ENCODE measurements at places on chromosomes 16 and 17.
A peak's percentile ranks its signal among the peaks of the same experiment; 100 is the strongest.

DNA sequence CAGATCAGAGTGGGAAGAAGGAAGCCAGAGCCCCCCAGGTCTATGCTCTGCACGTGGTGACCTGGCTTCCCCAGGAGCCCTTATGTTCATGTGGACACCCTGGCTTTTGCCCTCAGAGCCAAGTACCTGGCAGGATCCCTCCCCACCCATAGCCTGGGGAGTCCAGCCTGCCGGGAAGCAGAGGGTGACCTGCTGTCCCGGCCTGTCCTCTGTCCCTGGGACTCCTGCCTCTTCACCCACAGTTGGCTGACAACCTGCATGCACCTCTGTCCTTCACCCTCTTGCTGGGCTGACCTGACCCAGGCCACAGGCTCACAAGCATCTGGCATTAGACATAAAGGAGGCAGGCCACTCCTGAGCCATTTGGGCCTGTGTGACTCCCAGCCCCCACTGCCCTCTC, 60.2 kb downstream of the SMPD3 start:
- DNase-seq = no peak

DNA sequence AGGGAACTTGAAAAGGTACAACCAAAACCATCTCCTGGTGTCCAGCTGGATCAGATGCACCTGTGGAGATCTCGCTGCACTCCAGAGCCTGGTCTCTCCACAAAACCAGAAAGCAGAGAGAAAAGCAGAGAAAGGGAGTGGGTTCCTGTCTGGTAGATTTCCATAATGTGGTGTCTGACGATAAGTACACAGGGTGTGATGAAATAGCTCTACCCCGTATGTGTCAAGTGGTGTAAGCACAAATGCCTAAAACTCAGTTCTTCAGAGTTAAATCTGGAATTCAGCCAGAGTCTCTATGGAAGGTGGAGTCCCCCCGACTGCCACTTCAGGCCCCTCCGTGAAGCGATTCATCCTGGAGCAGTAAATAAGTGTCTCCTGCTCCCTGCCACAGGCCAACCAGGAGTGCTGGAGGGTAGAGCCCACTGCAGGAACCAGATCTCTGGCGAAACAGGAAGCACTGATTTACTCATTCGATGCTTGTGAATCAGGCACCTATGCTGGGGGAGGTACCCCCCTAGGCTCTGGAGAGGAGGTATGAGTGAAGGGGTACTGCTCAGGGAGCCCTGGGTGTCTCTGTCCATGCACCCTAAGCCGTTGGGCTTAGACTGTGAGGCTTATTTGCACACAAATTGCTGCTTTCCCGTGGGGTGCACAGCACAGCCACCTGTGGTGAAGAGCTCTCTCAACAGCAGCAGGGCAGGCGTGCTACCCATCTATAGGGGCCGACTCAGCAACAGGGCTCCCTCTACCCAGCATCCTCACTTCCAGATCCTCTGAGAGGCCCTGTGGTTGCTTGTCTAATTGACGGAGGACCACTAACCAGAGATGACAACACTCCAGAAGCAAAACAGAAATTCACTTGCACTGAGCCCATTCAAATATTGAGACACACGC, 97.1 kb upstream of the MYOCD start:
- no peak for DNase-seq

- no peak for DNase-seq
Measured at GRCh38 chr17:75906143-75906884, 1.6 kb upstream of the MRPL38 start.

DNA sequence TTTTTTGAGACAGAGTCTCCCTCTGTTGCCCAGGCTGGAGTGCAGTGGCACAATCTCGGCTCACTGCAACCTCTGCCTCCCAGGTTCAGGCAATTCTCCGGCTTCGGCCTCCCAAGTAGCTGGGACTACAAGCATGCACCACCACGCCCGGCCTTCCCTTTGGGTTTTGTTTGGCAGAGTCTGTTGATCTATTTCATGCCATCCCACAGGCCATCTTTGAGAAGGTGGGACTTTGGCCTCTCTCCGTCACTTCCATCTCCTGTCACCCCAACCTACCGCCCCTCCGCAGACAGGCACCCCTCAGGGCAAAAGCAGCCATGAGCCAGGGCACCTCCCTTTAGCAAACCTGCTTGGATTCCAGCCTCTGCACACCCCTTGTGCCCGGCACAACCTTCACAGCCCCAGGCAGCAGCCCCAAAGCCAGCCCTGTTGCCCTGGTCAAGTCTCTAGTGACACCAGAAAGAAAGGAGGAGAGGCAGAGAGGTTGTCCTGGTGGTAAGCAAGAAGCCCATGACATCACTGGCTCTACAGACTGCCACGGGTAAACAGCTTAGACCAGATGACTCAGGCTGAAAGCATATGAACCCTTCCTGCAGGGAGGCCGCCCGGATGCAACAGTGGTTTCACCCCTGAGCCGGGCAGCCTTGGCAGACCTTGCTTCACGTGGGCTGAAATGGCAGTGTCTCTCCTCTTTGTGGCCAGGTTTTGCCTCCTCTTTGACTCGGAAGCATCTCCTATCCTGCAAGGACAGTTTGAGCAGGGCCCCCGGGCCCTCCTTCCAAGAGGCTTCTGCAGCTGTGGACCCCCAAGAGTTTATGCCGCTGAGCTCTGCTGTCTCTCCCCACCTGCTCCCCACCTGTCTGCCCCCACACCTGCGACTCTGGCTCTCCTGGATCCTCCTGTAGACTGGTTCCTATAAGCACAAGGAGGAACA, 8.1 kb upstream of the TIMP2 start:
- DNase-seq = peak; percentile 22

DNA sequence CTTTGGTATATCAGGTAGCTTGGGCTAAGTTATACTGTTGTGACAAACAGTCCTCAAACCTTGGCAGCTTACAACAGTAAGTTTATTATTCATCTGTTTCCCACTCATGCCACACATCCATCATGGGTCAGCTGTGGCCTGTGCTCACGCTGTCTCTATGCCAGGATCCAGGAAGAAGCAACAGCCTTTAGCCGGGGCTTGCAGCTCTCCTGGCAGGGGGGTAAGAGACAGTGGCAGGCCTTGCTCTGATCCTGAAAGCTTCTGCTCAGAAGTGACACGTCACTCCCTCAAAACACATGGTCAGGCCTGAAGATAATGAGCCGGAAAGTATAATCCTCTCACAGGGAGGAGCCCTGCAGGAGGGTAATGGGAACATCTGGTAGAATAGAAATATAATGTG, 377.6 kb downstream of the CPPED1 start:
- DNase-seq = no peak

GRCh38 chr17:73414171-73414955, 102.6 kb upstream of the CDC42EP4 start:
- DNase-seq = no peak

GRCh38 chr17:337453-337852, 15.2 kb downstream of the RPH3AL start:
- DNase-seq = no peak

GRCh38 chr16:65574326-65574966, 452.6 kb upstream of the CDH11 start:
- DNase-seq = no peak

DNA sequence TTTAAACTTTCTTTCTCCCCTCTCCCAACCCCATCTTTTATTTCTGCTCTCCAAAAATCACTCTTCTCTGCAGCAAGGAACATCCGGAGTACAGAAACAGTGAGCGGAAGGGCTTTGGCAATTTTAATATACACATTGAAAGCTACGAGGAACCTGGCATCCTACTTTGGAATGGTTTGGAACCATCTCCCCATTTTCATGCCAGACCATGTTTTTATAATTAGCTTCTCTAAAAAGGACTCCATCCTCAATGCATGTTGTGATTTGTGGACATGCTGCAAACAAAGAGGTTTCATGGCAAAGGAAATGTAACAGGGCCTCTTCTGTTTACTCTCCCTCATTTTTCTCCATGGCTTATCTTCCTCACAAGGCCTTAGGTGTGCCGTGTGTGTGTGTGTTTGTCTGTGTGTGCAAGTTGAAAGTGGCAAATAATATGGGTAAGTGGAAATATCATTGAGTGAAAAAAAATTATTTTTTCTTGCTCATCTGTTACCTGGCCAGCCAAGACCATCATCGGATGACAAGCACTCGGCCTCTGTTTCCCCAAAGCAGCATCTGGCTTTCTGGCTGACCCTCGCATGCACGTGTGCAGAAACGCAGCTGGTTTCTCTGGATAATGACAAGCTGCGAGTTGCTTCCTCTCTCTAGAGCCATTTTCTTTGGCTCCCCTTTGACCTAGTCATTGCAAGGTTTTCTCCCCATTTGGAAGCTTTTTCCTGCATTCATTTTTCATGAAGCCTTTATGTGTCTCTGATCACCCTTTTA, 585.0 kb downstream of the TMEM114 start:
- no peak for DNase-seq

GRCh38 chr16:47136099-47136842, 7.5 kb downstream of the NETO2 start:
- DNase-seq = no peak

DNA sequence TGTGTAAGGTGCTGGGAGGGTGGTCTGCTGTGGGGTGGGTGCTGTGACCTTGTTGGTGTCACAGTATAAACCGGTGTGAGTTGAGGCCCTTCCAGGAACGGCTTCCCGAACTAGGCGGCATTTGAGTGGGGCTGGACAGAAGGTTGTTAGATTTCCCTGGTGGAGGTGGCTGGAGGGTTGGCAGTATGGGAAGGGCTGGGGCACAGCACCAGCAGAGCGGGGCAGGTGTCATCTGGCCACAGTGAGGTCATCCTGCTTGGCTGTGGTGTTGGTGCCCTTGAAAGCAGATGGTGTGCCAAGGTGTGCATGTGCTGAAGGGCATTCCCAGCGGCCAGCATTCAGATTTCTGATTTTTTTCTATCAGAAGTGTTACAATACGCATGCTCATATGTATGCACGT, 28.1 kb downstream of the BANP start:
- DNase-seq = no peak

GRCh38 chr16:29730649-29731048, 15.1 kb downstream of the C16orf54 start:
- no peak for DNase-seq

GRCh38 chr17:63653050-63653449, 30.8 kb downstream of the MAP3K3 start:
- no peak for DNase-seq

- DNase-seq = peak; percentile 54
Measured at GRCh38 chr17:2336852-2337543, at the start of gene SGSM2. SGSM2 (plus strand) TSS chr17:2337501; CDS start chr17:2337689, 188 bp downstream.

GRCh38 chr17:56358651-56359050, 205.4 kb downstream of the ANKFN1 start:
- DNase-seq = no peak

GRCh38 chr16:35171106-35171505, 1711.7 kb downstream of the TP53TG3F start:
- DNase-seq = no peak

- no peak for DNase-seq
Measured at GRCh38 chr16:17271687-17272086, 199.1 kb downstream of the XYLT1 start.

- DNase-seq = no peak
Measured at GRCh38 chr16:89237733-89238132, 20.2 kb downstream of the ZNF778 start.

- no peak for DNase-seq
Measured at GRCh38 chr17:79754370-79754769, 23.6 kb upstream of the CBX2 start.

DNA sequence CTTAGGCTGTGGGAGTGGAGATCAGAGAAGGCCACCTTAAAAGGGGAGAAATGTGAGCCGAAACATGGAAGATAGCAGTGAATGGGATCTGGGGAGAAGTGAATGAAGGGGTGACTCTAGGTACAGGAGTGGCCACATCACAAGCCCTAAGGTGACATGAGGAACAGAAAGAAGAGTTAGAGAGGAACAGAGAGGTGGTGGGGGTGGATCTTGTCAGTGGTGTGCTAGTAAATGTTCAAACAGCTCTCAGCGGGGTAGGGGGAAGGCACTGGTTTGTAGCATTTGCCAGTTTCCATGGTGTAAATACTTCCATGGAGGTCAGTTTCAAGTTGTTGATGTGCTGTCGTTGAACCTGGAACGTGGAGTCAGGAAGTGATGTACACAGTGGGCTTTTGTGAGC, 90.8 kb downstream of the SDR42E1 start:
- no peak for DNase-seq

DNA sequence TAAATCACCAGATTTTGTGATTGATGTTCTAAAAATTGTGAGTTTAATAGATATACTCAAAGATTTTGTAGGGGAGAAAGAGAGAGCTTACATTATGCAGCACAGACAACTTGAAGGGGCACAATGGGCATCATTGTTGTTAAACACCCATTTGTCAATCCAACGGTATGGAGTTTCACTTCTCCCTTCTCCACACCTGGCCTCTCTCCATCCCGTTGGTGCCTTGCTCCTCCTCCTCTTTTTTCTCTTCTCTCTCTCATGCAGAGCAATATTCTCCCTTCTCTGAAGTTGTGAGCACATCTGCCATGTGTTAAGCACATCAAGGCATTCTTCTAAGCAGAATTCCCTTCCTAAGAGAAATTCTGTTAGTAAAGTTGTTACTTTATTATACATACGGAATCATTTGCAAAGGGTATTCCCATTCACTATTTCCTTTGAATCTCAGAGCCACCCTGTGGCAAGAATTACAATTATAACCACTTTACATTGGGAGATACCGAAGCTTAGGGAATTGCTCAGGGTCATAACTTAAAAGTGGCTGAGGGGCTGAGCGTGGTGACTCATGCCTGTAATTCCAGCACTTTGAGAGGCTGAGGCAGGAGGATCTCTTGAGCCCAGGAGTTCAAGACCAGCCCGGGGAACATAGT, 40.5 kb upstream of the SKAP1 start:
- no peak for DNase-seq

DNA sequence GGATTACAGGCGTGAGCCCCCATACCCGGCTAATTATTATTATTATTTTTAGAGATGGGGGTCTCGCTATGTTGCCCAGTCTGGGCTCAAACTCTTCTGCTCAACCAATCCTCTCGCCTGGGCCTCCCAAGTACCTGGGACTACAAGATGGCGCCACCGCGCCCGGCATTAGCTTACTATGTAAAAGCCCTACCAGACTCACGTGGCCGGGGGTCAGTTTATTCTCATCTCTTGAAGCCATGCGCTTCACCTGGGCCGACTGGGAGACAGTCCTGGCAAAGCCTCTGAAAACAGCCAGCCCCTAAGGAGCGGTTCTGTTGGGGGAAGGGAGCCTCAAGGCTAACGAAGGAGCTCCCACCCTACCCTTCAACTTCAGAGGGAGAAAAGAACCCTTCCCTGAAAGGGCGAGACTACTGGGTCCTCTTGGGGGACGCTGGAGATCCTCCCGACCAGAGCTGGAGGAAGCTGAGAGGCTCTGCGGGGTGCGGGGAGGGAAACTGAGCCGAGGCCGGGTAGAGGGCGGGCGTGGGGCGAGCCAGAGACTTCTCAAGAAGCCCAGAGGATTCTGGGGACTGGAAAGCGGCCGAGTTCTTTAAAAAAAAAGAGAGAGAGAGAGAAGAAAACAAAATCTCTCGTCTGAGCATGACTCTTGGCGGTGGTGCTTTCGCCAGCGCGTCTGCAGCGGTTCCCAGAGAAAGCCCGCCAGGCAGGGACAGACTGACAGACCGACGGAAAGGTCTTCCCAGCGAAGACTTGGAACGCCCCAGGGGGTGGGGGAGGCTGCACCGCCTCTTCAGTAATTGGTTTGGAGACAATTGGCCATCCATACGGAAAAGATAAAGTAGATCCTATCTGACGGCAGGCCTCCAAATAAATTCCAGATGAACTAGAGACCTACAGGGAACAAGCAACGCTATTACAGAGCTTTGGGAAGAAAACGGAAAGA, 5.6 kb upstream of the TUBG2 start:
- no peak for DNase-seq

All from stimulated activated CD8-positive, alpha-beta memory T cell treated with anti-CD3 and anti-CD28 coated beads, Interleukin-2, amount 100 ng/mL, for 48 hours (primary cell).